Hepatocyte (in vitro differentiated cells): ENCODE measurements at places on chromosomes 11 and 22. TPM values are rescaled to one million over a fixed set of nuclear protein-coding genes. Genes with fewer than 3 reads are reported as not detected.

DEUP1 gene
- 0.28 TPM in 1 of 2 replicates, not detected in the other for polyA plus RNA-seq

INS gene
- polyA plus RNA-seq = not detected in 2 replicates

DUSP8 gene
- polyA plus RNA-seq = 13.0 and 17.7 TPM in 2 replicates

GRCh38 chr11:66032957-66033735 is 6.9 kb upstream of the CATSPER1 start:
- DNase-seq = no peak

DNA sequence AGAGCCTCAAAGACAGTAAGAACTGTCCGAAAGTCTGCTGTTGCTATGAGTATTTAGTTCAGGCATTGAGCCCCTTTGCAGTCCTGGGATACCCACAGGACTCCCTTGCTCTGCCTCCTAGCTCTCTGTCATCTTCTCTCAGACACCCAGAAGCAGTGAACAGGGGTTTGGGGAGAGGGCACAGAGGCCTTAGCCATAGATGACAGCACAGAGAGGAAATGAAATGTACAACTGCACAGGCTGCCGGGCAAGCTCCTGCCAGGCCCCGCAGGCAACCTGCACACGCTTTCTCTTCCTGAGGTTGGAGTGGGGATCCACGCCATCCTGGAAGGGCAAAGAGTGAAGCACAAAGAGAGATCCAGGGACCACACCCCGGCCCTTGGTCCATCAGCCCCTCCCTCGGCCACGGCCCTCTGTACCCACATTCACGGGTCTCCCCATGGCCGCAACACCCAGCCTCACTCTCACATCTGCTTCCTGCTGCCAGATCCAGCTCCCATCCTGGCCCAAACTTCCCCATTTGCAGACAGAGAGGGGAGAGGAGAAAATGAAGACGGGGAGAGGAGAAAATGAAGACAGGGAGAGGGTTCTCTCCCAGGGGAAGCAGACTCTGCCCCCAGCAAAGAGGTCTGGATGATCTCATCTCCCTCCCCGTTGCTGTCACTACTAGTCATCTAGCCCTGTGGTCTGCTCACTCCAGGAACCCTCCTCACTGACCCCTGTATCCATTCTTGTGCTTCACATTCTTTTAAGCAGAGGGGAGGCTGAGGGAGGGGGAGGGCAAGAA is 40.7 kb downstream of the CD6 start:
- no peak for DNase-seq

- DNase-seq = no peak
Measured at GRCh38 chr11:110828086-110828485, 115.8 kb upstream of the ARHGAP20 start.

DNA sequence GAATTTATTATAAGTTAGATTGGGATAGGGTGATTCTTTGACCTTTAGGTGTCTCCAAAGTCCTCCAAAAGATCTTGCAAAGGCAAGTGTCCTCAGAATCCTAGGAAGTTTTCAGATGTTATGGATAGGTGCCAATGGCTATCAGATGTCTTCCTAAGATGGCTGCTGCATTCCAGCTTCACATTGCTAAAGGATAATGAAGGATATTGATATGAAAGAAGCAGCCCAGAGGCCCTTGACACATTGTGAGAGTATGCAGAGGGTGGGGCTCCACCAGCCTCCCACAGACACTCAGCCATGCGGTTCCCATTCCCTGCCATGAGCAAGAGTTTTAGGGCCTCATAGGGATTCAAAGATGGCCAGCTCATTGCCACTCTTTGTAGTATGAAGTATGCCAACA is 22.3 kb upstream of the GLYATL2 start:
- DNase-seq = no peak

GRCh38 chr11:2208691-2209369 is 37.2 kb upstream of the TH start:
- no peak for DNase-seq

- no peak for DNase-seq
Measured at GRCh38 chr11:109815500-109816150, 277.6 kb upstream of the ZC3H12C start.

- DNase-seq = peak; percentile 69
Measured at GRCh38 chr11:62245271-62245753, 3.3 kb downstream of the SCGB1D2 start.

- DNase-seq = no peak
Measured at GRCh38 chr11:125588505-125588904, 4.1 kb upstream of the STT3A start.

DNA sequence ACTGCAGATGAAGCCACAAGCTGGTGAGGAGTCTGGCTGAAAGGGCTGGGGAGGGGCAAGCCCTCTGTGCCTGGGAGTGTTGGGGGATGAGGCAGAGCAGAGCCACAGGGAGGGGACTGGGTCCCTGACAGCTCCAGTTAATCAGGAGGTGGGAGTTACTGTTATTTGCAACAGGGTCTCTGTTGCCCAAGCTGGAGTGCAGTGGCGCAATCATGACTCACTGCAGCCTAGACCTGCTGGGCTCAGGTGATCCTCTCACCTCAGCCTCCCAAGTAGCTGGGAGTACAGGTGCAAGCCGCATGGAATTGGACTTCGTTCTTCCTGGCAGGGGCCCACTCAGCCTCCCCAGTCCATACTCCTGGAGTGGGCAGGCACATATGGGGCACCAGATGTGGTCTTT is 7.7 kb downstream of the SCN2B start:
- no peak for DNase-seq

C11orf65 gene
- polyA plus RNA-seq = 0.34 and 0.40 TPM in 2 replicates

GNAZ gene
- 3.4 and 5.1 TPM in 2 replicates for polyA plus RNA-seq

- DNase-seq = no peak
Measured at GRCh38 chr11:132101881-132102280, 731.5 kb downstream of the NTM start.

NECTIN1 gene
- 3.6 and 6.3 TPM in 2 replicates for polyA plus RNA-seq

GRCh38 chr11:69674267-69674885 is 777 bp downstream of the LTO1 start:
- DNase-seq = peak; percentile 78

VEGFB gene
- 116 and 117 TPM in 2 replicates for polyA plus RNA-seq

DNA sequence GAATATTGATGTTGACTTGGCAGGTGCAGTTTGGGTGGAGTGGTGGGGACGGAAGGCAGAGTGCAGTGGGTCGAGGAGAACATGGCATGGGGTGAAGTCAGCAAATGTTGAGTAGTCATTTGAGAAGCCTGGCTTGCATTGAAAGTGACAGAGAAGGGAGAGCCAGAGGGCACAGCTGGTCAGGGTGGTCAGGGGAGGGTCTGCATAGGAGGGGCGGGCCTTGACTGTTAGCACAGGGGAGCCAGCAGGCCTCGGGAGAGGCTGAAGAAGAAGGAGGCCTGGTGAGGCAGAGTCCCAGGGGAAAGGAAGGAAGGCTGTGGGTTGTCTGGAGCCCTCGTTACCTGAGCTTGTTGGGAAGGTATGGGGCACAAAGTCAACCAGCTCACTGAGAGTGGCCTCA is 230.8 kb upstream of the TBCEL start:
- DNase-seq = no peak

DNA sequence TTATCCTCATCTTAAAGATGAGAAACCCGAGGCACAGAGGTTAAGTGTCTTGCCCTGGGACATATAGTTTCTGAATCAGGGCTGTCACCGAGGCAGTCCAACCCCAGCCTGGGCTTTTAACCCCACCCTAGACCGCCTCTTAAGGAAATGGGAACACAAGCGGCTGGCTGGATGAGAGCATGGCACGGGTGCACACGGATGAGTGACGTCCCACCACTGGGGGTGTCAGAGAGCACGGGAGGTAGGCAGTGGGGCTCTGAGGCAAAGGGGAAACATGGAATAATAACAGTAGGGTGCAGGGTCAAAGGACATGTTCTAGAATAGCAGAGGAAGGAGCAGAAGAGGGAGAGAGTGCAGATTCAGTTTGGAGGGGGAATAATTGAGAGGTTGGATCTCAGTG is 22.3 kb downstream of the PPFIBP2 start:
- DNase-seq = peak; percentile 46

GRCh38 chr22:20080776-20081654 is 974 bp downstream of the DGCR8 start:
- DNase-seq = peak; percentile 60

DNA sequence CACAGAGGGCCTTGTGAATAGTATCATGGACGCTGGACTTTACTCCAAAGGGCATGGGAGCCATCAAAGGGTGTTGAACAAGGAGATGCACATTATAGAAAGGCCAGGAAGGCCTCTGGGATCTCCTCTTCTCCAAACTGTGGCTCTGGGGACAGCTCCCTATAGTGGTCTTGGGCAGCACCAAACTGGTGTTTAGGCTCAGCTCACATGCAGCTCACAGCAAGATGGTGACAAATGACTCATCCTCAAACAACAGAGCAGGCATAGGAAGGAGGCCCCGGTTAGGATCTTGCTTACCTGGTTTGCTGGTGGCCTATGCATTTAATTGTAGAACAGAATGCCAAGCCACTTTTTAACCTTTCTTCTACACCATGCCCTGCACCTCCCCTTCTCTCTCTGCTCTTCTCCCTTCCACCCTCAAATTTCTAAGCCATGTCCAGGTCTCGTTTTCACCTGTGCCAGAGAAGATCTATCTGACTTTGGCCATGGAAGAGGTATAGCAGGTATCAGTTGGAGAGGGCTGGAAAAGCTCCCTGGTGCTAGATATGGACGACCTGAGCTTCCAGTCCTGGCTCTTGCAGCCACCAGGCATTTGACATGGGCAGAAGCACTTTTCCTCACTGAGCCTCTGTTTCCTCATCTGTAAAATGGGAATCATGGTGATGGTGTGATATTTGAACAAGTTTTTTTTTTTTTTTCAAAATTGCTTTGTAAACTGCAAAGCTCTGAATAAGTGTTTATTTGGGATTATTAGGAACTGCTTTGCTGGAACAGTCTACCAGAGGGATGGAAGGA is 14.4 kb upstream of the EHF start:
- no peak for DNase-seq

DNA sequence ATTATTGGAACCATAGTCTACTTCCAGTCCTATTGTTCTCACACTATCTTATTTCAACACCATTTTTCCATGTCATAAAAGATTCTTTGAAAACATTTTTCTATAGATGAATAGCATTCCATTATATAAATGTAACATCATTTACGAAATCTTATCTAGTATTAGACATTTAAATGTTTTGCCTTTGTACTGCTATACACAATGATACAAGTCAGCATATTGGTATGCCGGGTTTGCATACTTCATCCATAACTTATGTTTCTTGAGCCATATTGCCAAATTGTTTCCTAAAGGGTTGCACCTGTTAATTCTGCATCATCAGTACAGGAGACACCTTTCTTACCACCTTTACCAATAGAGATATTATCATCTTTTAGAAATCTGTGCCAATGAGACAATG is 68.2 kb downstream of the SYT13 start:
- DNase-seq = no peak

- DNase-seq = peak; percentile 52
Measured at GRCh38 chr11:13883042-13883441, 79.5 kb upstream of the SPON1 start.

DNA sequence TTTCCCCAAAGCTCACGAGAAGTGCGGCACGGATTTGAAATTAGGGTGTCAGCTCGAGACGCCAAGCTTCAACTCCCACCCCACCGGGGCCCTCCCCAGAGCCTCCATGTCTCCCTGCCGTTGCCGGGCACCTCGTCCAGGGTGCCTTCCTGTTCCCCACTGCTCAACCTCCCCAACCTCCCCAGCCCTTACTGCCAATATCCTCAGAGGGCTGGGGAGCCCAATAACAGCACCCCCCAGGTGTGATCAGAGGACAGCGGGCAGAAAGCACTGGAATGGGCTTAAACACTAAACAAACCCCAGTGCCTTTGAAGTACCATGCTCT is 1336.4 kb downstream of the TBC1D22A start:
- DNase-seq = no peak

DNA sequence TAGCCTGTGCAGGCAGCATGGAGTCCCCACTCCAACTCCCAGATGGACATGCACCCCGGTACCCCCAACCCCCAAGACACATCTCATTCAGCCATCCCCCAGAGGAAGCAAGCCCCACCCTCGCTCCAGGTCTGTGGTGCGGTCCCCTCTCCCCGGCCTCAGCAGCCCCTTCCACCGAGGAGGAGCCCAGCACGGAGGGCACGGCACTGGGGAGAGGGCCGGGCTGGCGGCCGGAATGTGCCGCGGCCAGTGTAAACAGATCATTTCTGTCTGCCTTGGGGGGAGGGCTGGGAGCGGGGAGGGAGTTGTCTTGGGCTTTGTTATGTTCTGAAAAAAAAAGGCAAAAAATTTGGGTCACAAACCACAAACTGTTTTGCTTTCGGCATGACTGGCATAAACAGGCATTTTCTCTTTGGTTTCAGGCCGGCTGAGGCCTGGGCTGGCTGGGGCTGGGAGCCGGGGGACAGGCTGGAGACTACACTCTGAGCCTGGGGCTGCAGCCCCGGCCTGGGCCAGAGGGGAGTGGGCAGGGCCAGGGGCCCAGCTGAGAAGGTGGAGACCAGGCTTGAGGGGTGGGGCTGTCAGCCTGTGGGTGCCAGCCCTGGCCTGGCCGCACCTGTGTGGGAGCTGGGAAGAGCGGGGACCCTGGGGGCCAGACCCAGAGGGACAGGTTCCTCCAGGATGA is 16.8 kb downstream of the IGF2 start:
- peak; percentile 58 for DNase-seq

- no peak for DNase-seq
Measured at GRCh38 chr11:69431893-69432738, 49.3 kb upstream of the LINC01488 start.

TMEM191B gene
- polyA plus RNA-seq = 3.2 and 8.0 TPM in 2 replicates

GRCh38 chr22:25120093-25120561 is 79.5 kb upstream of the CRYBB3 start:
- peak; percentile 42 for DNase-seq

- DNase-seq = no peak
Measured at GRCh38 chr11:27673979-27674663, 26.1 kb downstream of the BDNF start.

DNA sequence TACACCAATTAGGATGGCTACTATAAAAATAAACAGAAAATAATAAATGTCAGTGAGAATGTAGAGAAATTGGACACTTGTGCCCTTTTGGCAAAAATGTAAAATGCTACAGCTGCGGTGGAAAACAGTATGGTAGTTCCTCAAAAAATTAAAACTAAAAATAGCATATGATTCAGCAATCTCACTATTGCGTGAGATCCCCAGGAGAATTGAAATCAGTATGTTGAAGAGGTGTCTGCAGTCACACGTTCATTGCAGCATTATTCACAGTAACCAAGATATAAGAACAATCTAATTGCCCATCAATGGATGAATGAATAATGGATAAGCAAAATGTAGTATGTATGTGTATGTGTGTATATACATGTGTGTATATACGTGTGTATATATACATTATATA is 6.8 kb downstream of the OR52N2 start:
- no peak for DNase-seq

DNA sequence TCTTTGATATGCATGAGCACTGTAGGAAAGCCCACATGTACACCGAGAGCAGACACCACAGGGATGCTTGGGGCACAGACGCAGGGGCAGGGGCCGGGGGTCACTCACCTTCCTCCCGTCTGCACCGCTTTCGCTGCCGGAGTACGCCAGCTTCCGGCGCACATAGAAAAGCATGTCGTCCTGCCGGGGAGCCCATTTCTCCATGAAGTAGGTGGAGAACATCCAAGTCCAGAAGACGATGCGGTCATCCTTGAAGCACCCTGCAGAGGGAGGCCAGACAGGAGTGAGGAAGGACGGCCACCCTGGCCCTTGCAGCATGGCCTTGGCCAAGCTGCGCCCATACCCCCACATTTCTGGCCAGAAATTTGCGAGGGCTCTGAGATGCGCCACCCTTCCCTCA is 28.8 kb downstream of the KIAA0930 start:
- DNase-seq = no peak

HOATZ gene
- not detected in 2 replicates for polyA plus RNA-seq

ACR gene
- polyA plus RNA-seq = not detected in 2 replicates
